ENCODE measurements at places on chromosomes 11 and 22.

DNA sequence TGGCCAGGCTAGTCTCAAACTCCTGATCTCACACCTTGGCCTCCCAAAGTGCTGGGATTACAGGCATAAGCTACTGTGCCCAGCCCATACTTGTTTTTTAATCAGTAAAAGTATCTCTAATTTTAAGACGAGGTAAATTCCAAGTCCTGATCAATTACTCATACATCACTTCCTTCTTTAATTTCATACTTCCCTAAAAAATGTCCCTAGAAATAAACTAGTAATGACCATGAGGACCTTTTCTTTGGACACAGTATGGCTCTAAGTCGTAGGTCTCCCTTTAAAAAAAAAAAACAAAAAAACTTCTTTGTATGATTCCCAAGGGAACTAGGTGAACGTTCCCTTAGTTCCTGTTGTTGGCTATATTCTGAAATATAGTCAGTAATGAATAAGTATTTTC, 29.8 kb downstream of the NUP98 start:
- no peak for DNase-seq

- no peak for DNase-seq
Observed at GRCh38 chr22:25069758-25070481, 117.4 kb downstream of the KIAA1671 start.

DNA sequence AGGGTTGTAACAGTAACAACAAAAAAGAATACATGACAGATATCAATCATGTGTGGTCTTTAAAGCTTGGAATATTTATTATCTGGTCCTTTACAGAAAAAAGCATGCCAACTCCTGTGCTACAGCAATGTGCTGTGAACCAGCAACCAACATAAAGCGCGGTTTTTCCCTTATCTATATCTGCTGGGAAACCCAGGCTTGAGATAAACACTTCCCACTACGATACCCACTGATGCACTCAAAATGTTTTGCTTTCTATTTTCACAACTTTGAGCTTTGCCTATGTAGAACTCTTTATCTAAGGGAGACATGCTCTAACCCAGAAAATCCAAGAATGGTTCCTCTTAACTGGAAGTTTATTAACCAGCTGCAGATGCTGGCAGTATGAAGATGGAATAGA, 19.0 kb downstream of the ZBED5 start:
- no peak for DNase-seq

DNA sequence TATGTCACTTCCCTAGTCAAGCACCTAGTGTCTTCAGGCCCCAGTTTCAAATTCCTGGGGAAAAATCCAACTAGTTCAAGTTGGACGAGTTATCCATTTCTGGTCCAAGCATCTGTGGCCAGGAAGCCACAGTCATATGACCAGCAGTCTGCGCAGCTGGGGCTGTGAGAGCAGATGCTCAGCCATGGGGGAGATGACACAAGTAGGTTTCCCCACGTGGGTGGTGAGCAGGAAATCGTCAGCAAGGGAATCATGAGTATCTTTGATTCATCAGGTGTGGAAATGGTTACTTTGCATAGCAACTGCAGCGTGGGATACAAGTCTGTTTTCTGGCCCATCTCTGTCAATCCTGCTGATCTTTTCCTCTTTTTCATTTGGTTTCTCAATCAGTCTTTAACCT, 185.3 kb downstream of the C11orf91 start:
- no peak for DNase-seq

DNA sequence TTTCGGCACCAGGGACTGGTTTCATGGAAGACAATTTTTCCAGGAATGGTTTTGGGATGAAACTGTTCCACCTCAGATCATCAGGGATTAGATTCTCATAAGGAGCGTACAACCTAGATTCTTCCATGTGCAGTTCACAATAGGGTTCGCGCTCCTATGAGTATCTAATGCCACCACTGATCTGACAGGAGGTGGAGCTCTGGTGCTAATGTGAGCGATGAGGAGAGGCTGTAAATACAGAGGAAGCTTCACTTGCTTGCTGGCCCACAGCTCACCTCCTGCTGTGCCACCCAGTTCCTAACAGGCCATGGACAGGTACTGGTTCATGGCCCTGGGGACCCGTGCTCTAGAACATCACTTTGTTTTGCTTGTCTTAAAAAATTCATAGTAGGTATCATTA, 41.8 kb upstream of the AMPD3 start:
- DNase-seq = peak; percentile 20

DNA sequence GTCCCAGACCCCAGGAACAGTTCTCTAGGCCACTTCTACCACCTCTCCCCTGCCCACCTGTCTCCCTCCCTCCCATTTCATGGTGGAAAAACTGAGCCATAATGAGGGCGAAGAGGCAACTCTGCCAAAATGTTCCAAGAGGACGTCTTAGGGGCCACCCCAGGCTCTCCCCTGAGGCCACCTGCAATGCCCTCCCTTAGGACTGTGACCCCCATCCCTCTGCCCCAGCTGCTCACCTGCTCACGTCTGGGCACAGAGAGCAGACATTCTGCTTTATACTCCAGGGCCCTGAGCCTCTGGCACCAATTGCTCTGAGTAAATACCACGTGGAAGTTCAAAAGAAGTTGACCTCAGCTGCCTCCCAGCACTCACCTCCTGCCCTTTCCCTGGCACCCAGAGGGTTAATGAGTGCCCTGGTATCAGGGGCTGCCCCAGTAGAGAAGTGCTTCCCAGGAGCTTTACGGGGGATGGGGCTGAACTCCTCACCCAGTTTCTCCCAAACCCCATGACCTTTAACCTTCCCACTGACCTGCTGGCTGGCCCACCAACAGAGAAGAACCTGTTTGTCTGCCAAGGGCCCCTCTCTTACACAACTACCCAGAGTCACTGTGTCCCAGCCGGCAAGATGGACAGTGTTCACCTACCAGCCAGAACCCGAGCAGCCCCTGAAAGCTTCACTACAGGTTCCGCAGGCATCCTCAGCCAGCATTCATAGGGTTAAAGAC, 627 bp upstream of the APOA5 start:
- no peak for DNase-seq

- no peak for DNase-seq
Observed at GRCh38 chr11:125167954-125168835, 3.6 kb downstream of the PKNOX2 start.
